NCI-H2081 (cell line): ENCODE measurements at places on chromosomes 6 and 20.

DNA sequence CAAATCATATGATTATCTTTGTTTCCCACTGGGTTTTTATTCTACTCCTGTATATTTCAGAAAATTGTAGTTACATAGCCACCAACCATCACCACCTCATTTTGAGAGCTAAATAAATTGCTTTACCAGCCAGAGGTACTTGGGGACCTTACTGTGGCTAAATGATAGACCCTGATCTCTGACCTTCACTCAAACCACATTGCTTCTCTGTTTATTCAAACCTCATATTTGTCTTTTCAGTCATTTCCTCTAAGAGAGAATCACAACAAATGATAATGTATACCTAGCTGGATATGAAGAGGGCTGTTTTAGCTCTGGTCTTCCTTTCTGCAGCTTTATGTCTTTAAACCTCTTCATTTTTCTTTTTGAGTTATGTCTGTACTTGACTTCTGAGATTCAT, 142.8 kb downstream of the ADGB start:
- DNase-seq: no peak

GRCh38 chr20:61483336-61484067, 231.4 kb downstream of the CDH4 start:
- DNase-seq: no peak

GRCh38 chr20:35013421-35014411, 58.0 kb downstream of the MYH7B start:
- DNase-seq: no peak

DNA sequence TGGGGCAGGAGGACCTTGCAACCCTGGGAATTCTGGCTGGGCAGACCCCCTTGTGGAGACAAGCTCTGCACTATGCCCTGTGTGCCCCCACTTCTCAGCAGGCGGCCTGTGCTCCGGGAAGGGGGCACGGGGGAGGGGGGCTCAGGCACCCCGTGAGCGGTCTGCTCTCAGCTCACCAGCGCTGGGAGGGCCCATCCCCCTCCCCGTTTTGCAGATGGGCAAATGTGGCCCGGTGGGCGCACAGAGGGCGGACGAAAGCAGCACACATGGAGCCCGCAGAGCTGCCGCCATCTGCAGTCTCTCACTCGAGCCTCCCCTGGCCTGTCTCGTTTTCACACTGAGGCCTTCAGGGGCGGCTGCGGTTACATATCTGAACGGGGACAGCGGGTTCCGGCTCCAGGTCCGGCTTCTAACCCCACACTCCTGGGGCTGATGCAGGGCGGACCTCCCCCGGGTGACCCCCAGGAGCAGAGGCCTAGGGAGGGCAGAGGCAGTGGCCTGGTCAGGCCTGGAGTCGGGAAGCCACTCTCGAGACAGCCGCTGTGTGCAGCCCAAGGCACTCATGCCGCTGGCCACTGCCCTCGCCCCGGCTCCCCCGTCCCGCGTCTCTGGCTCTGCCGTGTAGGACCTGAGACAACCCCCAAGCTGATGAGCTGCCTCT, 13.9 kb downstream of the CHRNA4 start:
- DNase-seq: no peak

- no peak for DNase-seq
Observed at GRCh38 chr6:87742106-87742505, 40.1 kb upstream of the AKIRIN2 start.
